ENCODE measurements at places on chromosomes 1 and 21.

DNA sequence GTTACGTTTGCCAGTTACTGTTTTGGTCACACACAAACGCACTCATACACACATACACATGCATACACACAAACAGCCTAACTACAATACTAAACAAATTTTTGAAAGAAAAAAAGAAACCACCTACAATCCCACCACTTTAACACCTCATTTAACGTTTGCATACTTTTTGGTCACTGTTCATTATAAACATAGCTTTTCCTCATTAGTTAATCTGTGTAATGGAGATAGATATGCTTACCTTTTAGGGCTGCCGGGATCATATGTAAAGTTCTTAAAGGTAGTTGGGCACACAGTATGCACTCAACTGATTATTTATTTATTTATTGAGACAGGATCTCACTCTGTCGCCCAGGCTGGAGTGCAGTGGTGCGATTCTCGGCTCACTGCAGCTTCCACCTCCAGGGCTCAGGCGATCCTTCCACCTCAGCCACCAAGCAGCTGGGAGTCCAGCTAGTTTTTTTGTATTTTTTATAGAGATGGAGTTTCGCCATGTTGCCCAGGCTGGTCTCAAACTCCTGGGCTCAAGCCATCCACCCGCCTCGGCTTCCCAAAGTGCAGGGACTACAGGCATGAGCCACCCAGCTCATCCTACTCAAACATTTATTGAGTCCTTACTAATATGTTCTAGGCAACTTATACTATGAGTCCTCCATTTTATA is 677 bp upstream of the BCL10 start:
- no peak for DNase-seq

- no peak for DNase-seq
Measured at GRCh38 chr21:34838956-34839820, 170.4 kb downstream of the CLIC6 start.

GRCh38 chr21:28944296-28944695 is 48.4 kb downstream of the LTN1 start:
- DNase-seq: no peak

- no peak for DNase-seq
Measured at GRCh38 chr1:93666613-93667384, 14.8 kb downstream of the BCAR3 start.

DNA sequence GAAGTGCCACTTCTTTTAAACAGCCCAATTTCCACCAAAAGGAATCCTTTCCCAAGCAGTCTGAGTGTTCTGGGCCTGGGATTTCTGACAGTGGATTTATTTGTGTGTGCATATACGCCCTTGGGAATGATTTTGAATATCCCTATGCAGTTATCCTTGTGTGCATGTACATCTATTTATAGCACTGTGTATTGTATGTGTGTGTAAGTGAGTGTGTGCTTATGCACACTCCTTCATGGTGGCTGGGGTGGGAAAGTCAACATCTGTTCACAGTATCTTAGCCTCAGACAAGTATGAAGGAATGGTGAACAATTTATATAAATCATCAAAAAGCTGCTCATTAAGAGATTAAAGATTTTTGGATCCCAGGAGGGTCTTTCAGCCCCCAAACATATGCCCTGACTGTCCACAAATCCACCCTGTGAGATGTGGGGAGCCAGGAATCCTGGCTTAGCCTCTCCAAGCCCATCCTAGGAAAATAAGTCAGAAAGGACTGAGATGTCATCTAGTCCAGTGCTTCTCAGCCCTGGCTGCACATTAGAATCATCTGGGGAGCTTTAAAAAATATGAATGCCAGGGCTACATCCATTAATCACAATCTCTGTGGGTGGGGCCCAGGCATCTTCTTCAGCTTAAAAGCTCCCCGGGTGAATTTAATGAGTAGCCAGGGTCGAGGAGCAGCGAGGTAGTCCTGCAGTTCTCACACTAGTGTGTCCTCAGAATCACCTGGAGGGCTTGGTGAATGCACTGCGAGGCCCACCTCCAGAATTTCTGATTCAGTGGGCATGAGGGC is 101.4 kb downstream of the PLXNA2 start:
- DNase-seq: no peak

- DNase-seq: peak; percentile 28
Measured at GRCh38 chr21:29436143-29436542, 137.4 kb downstream of the BACH1 start.

DNA sequence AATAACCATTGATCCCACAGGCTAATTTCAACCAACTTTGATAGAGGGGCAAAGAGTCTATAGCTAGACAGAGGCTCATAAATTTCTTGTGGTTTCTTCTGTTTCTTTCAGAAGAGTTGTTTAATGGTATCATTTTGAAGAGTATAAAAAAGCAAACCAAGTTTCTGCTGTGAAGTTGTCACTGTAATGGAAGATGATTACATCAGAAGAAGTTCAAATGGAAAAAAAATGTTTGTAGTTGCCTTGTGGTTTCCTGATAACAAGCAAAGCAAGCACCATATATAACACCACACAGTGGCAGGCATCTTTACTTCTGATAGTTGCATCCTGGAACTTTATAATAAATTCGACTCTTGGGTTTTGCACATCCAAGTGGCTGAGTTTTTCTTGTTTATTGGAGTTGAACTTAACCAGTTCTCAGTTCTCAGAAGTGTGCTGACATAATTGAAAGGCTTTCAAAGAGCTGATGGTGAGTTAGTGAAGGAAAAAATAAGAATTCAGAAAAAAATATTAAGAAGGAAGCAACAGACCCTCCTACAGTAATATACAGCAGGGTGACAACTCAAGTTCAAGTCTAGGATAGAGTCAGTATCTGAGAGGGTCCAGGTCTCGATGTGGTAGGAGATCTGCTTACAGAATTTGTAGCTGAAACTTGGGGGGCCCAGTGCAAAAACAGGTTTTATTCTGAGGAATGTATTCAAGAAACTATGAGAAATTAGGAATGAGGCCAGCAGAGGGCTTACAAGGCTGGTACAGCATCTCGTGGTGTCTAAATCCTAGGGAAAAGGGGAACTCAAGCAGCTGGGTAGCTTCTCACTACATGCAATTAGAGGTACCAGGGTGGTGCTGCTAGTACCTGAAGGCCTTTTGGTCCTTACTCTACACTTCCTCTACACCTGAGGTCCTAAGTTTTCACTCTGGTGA is 123.5 kb downstream of the CRB1 start:
- DNase-seq: no peak

GRCh38 chr1:186793582-186793927 is 35.2 kb upstream of the PLA2G4A start:
- no peak for DNase-seq

- no peak for DNase-seq
Measured at GRCh38 chr21:42983103-42983502, 8.7 kb downstream of the PKNOX1 start.

GRCh38 chr1:119868176-119868575 is 28.1 kb downstream of the ADAM30 start:
- no peak for DNase-seq

DNA sequence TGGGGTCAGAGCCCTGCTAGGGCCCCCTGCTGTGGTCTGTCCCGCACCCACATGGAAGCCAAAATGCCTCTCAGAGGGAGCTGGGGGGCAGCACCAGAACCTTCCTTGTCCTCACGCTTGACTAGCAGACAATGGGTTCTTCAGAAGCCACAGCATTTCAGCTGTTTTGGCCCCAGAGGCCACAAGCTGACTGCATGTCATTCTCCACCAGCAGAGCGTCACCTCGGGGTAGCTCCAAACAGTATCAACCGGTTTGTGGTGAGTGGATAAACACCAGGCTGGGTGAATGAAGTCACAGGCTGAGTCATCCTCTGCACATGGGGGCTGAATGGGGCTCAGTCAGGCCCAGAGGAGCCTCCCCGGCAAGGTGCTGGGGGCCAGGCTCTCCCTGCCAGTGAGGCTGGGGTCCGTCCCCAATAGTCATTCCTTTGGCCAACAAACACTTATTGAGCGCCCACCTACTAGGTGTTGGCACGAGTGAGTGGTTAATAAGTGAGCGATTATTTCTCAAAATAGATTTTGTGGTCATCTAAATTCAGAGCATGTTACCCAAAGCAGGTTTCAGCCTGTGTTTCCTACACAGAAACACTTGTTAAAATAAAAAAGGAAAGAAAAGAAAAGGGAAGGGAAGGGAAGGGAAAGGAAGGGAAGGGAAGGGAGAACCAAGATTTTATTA is 9.1 kb downstream of the OLIG1 start:
- no peak for DNase-seq

DNA sequence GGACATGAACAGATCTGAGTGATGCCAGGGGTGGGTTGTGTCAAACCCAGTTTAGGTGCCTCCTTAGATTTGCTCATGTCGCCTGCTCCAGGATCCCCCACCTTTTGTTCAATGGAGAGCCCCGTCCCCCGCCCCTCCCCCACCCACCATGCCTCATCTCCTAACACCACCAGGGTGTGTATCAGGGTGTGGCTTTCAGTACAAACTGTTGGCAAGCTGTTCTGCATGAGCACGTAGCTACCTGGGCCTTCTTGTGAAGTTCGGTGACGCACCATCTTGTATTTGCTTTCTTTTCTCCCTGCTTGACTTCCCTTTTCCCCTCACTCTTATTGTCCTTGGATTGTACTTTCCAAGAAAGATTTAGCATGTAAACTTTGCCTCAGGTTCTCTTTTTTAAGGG is 94.8 kb downstream of the EBNA1BP2 start:
- DNase-seq: no peak

DNA sequence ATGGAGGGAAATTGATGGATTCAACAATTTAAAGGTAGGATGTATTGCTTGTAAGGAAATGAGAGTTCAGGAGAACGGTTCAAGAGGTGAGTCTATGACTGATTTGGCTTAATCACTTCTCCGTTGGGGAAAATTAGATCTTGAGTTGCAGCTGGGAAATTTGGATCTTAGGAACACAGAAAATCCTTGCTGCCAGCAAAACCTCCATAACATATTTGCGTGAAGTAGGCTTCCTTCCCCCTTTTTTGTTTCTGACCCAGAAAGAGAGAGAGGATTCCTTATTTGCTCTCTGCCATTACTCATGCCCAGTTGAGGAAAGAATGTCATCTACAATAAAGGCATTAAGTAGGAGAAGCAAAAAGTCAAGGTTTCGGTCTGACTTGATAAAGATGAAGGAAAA is 73.5 kb upstream of the PDC start:
- no peak for DNase-seq

DNA sequence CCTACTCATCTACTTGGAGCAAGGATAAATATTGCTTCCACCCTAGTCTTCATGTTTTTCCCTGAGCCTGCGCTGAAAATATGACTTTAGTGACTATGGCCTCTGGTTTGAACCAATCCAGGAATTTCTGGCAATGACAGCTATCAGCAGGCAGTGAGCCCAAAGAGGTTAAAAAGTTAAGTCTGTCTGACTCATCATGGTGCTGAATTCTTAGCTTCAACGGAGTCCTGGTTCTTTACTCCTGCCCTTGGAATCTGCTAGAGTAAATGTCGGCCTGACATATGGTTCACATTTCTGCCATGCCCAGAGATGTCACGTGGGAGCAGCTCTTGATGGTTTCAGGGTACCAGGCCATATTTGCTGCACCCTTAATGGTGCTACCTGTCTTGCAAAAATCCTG is 351.6 kb upstream of the PLXNA2 start:
- DNase-seq: no peak

- DNase-seq: no peak
Measured at GRCh38 chr1:241507189-241507863, 12.2 kb downstream of the FH start.

DNA sequence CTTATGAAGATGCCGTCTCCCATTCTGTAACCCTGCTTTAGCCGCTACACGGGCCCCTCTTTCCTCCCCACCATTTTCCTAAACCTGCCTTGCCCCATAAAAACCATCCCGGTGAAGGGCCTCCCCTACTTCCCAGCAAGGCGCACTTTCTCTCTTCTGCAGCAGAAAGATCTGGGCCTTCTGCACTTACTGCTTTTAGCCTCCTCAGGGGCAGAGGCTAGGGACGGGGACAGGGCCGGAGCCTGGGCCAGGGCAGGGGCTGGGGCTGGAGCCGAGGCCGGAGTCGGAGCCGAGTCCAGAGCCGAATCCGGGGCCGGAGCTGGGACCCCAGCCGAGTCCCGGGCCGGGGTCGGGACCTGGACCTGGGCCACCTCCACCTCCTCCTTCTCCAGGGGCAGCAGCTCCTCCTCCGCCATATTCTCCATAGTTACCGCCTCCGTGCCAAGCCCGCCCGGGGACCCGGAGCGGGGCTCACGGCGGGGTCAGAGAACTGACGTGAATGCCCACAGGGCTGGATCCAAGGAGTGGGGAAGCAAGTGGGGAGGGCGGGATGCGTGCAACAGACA is 382 bp downstream of the TRMT1L start:
- DNase-seq: no peak

- DNase-seq: no peak
Measured at GRCh38 chr1:218436346-218436745, 91.2 kb downstream of the TGFB2 start.

GRCh38 chr1:165228676-165229075 is 127.8 kb downstream of the LMX1A start:
- no peak for DNase-seq

- no peak for DNase-seq
Measured at GRCh38 chr21:26845066-26845758, at the start of gene ADAMTS1. Gene ADAMTS1, minus strand, starts transcription at chr21:26845409. Its CDS starts 455 bp downstream, at chr21:26844954.

DNA sequence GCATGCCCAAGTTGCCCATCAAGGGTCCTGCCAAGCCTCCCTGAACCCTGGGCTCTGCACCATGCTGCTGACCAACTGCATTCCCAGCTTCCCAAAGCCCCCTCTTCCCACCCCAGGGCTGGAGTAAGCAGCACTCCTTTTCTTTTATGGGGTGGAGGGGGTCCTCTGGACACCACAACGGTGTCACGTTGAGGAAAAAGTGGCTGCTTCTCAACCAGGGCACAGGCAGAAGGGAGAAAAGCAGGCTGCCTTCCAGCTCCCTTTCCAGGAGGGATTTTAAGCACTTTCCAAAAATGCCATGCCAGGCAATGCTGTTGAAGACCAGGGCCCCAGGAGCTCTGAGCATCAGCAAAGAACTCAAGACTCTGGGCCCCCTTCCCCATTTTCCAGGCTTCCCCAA is 691 bp downstream of the RIMS3 start:
- no peak for DNase-seq

DNA sequence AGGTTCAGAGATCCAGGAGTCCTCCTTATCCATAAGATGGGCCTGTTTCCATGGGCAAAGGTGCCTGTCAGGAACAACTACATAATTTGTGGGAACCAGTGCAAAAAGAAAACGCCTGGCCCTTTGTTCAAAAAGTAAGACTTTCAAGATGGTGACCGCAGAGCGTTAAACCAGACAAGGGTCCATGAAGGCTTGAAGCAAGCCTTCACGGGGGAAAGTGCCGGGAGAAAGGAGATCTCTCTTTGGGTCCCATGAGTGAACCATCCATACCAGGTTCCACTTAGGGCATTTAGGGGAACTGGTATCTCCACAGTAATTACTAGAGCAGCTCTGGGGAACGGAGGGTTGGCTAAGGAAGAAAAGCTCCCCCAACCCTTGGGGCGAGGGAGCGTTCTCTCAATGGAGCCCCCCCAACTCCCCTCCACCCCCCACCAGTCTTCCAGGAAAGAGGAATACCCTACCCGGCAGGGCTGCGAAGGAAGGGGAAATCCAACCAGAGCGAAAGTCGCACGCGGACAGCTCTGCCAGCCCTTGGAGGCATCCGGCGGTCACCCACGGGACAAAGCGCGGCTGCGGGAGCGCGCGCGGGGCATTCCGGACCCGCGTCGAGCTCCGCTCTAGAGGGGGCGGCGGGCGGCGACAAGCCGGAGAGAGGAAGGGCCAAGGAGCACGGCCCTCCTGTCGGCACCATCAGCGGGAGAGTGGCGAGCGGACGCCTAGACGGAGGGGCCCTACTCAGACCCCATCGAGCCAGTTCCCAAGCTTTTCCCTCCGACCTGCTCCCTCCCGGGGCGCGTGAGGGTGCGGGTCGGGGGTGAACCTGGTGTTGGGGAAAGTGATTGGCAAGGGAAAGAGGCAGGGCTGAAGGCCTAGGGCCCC is 687 bp upstream of the RASSF5 start:
- DNase-seq: no peak
